ENCODE measurements at places on chromosomes 1 and 21.

DNA sequence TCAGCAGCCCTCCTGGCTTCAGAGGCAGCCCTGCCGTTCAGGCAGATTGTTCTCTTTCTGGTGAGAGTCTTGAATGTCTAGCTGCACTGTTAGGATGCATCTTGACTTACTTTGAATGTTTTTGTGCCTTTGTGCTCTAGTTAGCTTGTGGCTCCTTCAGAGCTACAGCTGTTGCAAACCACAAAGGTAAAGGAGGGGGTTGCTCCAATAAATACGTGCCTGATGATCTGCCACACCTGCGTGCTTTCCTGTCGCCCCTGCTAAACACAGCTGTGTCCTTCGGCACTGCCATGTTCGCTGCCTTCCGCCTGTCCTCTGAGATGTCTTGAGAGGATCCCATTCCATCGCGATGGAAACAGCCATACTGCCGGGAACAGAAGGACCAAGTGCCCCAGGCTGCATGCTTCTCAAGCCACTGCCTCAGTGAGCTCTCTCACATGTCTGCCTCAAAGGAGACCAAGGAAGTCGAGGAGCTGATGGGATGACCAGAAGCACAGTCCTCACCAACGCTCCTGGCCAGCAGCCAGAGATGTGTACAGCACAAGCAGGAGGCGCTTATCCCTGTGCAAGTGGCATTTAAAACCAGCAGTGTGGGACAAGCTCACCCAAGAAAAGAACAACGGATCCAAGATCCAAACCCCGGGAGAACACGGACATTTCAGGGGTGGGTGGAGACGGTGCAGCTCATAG is 12.0 kb upstream of the SMIM12 start:
- no peak for DNase-seq

- DNase-seq, result no peak
Measured at GRCh38 chr21:25175938-25176337, 431.3 kb downstream of the MRPL39 start.

GRCh38 chr1:56333461-56333860 is 245.9 kb downstream of the PLPP3 start:
- no peak for DNase-seq

DNA sequence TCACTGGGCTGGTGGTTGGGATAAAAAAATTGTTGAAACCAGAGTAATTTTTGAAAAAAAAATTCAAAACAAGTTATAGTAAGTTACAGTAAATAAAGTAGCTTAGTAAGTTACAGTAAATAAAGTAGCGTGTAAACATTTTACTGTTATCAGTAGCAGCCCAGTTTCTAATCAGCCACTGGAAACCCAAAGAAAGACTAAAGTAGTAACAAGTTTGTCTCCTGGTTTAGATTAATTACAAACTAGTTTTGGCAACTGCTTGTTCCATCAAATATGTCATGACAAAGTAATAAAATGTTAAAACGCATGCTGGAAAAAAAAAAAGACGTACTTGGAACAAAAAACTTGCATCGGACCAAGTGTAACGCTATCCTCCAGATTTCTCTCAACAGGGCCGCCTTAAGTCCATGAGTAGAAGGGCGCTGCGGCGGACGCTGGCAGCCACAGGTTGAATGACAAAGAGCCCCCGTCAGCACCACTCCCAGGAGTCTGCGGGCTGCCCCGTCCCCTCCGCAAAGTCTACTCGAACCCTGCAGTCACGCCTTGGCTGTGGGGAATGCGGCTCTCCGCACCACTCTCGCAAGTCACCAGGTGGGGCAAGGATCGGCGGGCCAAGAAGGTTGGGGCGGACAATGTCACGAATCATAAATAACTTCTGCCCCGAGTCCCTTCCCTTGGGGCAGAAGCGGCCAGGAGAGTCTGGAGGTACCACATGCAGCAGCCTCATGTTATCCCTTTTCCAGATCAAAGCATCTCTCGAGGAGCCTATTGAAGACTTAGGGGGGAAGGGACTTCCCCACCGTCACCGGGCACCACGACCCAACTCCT is 837 bp downstream of the SLC16A1 start:
- DNase-seq, result no peak

DNA sequence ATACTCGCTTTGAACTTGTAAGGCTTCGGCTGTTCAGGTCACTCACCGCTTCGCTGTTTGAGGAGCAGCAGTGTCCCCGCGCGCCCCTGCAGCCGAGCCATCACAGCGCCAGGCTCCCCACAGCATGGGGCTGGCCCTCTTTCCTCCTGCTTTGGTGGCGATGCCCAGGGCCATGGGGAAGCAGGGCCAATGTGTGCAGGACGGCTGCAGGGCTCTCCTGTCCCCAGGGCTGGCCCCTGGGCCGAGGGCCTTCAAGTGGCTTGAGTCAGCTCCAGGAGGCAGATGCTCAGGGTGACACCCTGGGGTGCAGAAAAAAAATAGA is 38.5 kb upstream of the TRAPPC10 start:
- DNase-seq, result no peak

GRCh38 chr1:180524915-180525714 is 22.7 kb upstream of the ACBD6 start:
- no peak for DNase-seq

DNA sequence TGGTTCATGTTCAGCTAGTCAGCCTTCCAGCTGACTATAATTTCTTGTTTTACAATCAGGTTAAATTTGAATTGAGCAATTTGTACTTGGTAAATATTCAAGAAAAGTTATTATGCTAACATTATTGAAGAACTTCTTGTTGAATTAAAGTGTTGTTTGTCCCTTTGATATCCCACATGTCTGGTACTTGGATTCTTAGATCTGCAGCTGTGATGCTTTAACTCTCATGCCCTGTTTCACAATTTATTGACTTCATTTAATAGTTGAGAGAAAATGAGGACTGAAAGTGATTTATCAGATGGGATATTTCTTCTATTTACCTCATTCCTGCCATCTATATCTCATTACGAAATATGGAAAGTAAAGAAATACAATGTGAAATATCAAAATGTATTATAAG is 92.8 kb downstream of the FASLG start:
- no peak for DNase-seq

DNA sequence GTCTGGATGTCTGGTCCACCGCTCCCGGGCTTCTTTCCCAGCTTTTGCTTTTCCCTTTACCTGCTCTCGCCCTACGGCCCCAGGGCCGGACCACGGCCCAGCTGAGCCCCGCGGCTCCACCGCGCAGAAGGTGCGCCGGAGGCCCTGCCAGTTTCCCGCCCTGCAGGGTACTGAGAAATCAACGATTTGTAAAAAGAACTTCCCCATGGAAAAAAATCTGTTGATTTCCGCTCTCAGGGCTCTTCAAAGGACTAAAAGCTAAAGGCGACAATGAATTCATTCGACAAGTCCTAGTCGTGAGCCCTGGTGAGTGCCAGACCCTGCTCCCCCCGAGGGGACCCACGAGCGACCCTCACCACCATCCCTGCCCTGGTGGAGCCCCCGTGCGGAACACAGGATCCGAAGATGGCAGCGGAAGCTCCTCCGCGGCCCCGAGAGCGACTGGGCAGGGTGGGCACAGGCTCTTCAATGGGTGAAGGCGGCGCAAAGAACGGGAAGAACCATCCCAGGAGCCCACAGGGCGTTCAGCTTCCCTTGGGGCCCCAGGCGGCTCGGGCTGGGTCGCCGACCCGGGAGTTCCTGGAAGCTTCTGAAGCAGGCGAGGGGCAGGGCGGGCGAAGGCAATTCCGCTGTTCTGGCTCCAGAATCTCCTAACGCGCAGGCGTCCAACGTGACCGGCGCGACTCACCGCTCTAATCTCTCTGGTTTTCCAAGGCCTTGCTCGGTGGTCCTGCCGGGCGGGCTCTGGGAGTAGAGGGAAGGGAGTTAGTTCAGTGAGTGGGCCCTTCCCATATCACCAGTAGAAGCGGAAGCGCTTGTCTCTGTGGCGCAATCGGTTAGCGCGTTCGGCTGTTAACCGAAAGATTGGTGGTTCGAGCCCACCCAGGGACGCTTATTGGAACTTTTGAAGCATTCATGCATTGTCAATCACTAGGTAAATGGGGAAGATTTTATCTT is 6.6 kb upstream of the RNU1-2 start:
- DNase-seq, result peak; percentile 59

Data from substantia nigra (tissue), 51 donors.